ENCODE measurements at places on chromosomes 4 and X.

DNA sequence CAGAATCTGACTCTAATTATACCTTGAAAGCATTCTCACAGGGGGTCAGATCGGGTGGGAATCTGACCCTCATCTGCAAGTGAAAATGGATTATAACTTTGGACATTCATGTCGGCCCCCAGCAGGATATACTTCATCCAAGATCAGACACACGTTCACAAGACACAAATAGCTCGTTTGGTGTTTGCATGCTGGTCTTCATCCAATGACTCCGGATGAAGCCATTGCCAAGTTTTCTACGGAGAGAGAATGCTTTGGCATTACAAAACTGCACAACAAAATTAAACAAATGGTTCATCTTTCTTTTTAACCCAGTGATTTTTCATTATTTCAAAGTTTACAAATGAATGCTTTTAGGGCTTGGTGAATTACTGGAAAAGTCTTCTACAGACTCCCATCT, 105.5 kb downstream of the MID1 start:
- no peak for DNase-seq

- no peak for DNase-seq
These were observed 332.0 kb downstream of the PCDH18 start for GRCh38 chr4:137200322-137200721.

GRCh38 chr4:53591372-53591892, at the start of gene LNX1:
LNX1 (minus strand) TSS chr4:53591486; CDS start chr4:53574002, 17,484 bp downstream.
- DNase-seq, result no peak

- DNase-seq, result no peak
These were observed 44.0 kb downstream of the ADRA2C start for GRCh38 chr4:3810111-3810680.

GRCh38 chr4:138097912-138098600, 144.1 kb downstream of the SLC7A11 start:
- no peak for DNase-seq

DNA sequence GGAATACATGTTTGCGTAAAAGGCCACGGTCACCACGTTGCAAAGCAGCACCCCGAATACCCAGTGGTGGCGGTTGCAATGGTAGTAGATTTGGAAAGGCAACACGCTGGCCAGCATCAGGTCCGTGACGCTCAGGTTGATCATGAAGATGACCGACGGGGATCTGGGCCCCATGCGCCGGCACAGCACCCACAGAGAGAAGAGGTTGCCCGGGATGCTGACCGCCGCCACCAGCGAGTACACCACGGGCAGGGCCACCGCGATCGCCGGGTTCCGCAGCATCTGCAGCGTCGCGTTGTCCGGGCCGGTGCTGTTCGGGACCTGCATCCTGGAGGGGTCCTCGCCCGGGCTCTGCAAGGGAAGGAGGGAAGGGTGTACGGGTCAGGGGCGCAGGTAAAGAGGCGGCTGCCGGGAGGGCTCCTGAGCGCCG, 13.5 kb upstream of the ASMTL start:
- DNase-seq, result no peak

DNA sequence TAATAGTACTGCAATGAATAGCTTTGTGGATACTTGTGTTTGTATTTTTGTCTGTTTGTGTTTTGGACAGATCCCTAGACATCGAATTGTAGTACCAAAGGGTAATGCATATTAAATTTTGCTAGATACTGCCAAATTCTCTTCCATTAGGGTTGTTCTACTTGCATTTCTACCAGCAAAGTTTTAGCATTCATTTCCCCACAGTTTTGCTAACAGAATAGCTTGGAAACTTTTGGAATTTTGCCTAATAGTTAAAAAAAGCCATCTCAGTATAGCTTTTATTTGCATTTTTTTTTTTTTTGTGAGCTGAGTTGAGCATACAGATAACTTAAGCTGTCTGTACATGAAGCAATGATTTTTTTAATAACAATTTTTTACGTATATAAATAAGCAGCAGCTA, 1084.9 kb downstream of the ADGRL3 start:
- no peak for DNase-seq

DNA sequence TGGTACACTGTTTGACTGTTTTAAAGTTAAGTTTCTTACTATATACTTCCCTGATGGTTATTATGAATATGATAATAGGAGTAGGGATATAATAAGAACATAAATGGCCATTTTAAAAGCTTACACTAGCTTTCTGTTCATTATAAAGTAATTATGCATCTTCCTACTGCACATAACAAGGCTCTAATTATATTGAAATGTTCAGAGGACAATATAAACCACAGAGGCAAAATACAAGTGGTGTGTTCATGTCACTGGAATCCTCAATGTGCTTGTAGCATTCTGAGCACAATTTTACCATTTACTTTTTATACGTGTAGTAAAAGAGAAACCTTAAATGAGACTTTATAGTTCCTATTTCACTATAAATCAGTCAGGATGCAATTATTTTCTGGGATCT, 268.3 kb downstream of the TMA16 start:
- no peak for DNase-seq

DNA sequence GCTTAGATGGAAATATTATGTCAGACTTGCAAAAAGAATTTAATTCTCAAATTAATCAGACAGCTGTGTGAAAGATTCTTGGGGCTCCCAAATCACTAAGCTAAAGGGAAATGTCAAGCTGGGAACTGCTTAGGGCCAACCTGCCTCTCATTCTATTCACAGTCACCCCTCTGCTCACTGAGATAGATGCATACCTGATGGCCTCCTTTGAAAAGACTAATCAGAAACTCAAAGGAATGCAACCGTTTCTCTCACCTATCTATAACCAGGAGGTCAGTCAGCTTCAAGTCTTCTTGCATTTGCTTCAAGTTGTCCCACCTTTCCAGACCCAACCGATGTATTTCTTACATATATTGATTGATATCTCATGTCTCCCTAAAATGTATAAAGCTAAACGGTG, 882.7 kb downstream of the CENPC start:
- DNase-seq, result no peak

DNA sequence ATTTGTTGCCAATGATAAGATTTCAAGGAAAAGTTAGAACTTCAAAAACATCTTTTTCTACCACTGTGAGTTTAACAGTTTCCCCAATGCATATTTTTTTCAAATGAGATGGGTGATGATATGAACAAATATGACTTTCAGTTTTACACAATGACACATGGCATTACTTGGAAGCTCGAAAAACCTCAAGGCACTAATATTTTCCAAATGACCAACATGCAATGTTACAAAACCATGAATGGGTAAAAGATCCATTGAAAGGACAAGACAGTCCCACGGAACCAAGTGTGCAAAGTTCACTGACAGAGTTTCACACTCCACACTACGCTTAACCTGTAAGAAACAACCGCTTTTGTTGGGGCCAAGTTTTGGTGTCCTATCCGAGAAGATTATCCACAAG, 84.5 kb downstream of the CD99L2 start:
- DNase-seq, result no peak

DNA sequence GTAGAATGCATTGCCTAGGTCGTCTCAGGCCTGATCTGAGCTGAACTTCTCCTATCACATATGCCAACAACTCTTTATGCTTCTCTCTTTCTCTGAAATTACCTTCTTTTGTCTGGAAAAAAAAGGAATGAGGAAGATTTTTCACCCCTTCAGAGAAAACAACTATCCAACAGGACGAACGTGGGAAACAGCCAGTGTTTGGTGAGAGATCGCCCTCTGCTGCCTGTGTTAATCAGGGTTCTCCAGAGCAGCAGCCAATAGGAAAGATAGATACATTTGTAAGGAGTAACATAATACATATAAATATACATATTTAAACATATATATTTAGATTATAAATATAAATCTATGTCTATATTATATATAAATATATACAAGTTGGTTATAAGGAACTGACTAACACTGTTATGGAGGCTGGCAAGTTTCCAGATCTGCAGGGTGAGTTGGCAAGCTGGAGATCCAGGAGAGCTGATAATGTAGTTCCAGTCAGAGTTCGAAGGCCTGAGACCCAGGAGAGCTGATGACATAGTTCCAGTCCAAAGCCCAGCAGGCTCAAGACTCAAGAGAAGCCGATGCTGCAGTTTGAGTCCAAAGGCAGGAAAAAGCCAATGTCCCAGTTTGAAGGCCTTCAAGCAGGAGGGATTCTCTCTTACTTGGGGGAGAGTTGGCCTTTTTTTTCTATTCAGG, 13.3 kb downstream of the CETN2 start:
- DNase-seq, result no peak

DNA sequence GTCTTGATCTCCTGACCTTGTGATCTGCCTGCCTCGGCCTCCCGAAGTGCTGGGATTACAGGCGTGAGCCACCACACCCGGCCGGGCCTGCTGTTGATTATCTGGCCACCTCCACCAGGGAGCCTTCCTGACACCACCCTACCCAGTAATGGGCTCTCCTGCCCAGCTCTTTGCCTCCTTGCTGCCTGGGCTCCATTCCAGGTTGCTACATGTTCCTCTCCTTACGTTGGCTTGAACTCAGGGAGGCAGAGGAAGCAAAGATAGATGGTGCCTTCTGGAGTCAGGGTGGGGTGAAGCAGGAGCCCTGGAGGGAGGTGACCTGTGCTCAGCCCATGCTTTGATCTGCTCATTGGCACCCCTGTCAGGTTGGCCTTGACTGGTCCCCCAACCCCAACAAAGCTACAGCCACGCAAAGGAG, 26.3 kb downstream of the FLNA start:
- DNase-seq, result no peak

DNA sequence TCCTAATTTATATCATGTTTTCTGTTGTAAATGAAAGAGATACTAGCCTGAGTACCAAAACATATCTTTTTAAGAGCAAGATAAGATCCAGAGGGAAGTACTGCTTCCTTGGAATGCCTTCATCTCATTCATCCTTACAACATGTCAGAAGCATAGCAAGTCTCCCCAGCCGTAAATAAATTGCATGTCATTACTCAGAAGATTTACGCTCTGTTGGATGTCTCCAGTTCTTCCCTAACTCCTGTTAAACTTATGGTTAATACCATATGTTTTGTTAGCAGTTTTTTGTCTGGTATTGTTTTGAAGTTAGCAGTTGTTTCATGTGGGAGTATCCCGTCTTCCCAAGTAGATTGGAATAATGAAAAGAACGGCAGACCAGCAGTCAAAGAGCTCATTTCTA, 7.5 kb upstream of the GPC3 start:
- no peak for DNase-seq

- no peak for DNase-seq
These were observed 3.6 kb downstream of the TBCK start for GRCh38 chr4:106312377-106312776.
